ENCODE measurements at places on chromosomes 3 and 15.

DNA sequence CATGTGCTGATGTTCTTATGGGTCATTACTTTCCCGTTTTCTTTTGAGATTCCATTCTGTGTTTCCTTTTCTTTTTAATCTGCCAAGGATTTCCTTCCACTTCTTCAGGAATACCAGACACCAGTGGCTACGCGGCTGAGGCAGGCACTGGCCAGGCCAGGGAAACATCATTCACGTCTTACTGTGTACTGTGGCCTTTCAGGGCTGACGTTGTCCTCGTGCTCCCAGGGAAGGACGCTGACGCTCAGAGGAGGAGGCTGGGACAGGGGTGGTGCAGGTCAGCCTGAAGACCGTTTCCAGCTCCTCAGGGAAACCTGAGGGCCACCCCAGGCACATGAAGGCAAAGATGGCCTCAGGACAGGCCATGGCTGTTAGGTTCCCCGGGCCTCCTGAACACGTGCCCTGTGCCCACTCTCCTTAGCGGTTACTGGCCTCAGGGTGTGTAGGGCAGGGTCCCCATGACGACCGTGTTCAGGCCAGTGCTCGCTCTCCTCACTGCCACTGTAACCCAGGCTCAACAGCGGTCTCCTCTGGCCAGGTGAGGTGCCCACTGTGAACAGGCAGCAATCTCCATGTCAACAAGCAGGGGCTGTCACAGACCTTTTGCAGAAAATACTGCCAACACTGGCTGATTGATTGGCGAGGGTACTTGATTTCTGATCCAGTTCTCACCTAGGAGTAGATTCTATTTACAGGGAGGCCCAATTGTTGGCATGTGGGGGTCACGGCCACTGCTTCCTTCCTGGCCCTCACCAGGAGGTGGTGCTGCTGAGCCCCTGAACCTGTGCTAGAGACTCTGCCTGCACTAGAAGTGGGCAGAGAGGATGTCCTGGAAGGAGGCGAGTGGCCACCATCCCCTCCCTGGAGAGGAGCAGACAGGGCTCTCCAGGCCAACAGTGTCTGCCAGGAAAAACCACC, 169.5 kb downstream of the ATP10A start:
- DNase-seq = peak; percentile 23

GRCh38 chr3:13762906-13763305, 117.0 kb downstream of the WNT7A start:
- no peak for DNase-seq

- no peak for DNase-seq
Observed at GRCh38 chr3:87696124-87697013, 362.4 kb downstream of the CGGBP1 start.

GRCh38 chr3:47314056-47314764, 31.5 kb downstream of the KLHL18 start:
- no peak for DNase-seq

- DNase-seq = no peak
Observed at GRCh38 chr15:69662645-69663000, 210.0 kb downstream of the RPLP1 start.

GRCh38 chr3:66255865-66256264, 35.1 kb downstream of the SLC25A26 start:
- no peak for DNase-seq

GRCh38 chr3:2303566-2303965, 204.9 kb downstream of the CNTN4 start:
- DNase-seq = peak; percentile 17

DNA sequence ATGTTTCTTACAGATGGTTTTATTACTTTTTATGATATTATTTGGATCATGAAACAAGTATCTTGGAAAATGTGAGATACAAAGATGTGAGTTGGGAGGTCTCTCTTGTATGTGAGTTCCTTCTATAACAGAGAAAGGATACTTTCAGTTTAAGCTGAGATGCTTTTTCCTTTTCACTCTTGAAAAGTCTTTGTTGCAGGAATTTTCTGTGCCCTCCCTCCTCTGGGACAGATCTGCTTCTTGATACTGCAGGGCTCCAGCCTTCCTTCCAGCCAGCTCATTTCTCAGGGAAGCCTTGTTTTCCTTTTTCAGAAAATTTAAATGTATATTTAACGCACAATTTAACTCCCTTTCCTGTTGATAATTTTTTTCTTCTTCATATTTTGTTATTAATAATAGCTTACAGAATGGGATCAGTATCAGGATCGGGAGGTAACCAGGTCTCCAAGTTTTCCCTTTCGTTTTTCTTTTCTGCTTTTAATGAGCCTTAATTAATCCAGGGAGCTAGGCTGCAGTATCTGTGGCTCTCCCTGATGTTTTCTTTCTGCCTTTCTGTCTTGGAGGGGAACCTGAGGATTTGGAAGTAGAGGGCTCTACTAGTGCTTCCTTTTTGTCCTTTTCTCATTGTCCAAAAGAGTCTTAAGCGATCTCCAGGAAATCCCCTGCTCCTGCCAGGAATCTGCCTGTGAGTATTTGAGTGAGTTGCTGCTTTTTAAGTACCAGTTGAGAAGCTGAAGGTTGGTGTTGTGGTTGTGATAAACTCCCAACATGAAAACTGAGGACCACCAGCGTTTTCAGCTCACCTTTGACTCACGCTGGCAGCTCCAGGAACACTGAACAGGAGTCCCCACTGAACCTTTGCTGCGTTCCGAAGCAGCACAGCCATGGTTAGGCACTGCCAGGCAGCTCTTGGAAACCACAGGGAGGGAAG, 105.7 kb downstream of the IGF1R start:
- no peak for DNase-seq

GRCh38 chr3:117281371-117281770, 571.8 kb downstream of the TUSC7 start:
- peak; percentile 37 for DNase-seq

GRCh38 chr3:187736418-187736871, 8.8 kb downstream of the BCL6 start:
- peak; percentile 33 for DNase-seq

DNA sequence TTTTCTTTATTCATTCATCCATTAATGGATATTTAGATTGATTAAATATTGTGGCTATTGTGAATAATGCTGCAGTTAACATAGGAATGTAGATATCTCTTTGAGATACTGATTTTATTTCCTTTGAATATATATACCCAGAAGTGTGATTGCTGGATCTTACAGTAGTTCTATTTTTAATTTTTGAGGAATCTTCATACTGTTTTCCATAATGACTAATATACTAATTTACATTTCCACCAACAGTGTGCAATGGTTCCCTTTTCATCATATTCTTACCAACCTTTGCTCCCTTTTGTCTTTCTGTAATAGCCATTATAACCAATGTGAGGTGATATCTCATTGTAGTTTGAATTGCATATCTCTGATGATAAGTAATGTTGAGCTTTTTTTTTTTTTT, 106.3 kb downstream of the OTOL1 start:
- DNase-seq = no peak

- DNase-seq = no peak
Observed at GRCh38 chr3:62758296-62759066, 116.7 kb downstream of the CADPS start.

- DNase-seq = no peak
Observed at GRCh38 chr15:86044981-86045380, 34.7 kb upstream of the AGBL1 start.

GRCh38 chr3:72245183-72245811, 460.3 kb upstream of the PROK2 start:
- no peak for DNase-seq

DNA sequence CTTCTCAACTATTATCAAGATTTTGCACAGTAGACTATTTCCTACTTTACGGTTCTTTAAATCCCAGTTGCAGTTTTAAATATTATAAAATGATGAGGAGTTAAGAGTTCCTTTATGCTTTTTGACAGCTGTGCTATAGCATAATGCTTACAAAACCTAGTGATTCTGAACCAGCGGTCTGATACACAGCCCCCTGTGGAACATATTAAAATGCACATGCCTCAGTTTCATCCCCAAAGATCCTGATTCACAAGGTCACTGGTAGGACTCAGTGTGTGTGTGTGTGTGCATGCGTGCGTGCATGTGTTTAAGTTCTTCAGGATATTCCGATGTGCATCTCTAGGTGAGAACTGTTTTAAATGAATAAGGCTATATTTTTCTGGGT, 330.1 kb upstream of the TPM1 start:
- DNase-seq = no peak

DNA sequence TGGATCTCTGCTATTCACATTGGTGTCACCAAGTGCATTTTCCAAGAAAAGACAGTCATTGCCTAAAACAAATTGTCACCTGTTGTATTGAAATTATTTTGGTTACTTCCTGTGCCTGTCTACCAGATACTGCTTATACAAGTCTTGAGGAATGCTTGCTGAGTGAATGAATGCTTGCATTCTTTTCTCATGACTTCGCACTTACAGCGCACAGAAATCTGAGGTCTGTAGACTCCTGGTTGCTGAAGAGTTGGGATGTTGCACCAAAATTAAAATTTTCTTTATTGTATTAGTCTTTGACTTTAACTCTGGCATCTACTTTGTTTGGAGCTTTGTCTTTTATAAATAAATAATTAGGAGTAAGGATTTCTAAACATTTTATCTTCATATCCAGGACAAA, 28.4 kb downstream of the SH3GL3 start:
- peak; percentile 74 for DNase-seq

DNA sequence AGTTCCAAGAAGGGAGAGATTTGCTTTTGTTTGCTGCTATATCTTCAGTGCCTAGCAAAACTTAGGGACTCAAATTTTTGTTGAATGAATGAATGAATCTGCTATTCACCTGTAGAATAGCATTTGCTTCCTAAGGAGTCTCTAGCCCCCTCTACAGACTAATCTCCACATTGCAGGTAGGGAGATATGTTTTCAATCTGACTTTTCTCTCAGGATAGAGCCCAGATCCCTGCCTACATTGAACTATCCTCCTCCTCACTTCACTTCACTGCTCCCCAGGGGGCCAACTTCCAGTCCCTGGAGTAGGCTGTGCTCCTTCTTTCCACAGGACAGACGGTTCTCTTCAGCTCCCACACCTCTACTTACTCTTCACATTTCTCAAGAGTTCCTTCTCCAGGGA, 81.9 kb upstream of the PTX3 start:
- DNase-seq = no peak

- DNase-seq = no peak
Observed at GRCh38 chr15:61018083-61018482, 211.0 kb downstream of the RORA start.

DNA sequence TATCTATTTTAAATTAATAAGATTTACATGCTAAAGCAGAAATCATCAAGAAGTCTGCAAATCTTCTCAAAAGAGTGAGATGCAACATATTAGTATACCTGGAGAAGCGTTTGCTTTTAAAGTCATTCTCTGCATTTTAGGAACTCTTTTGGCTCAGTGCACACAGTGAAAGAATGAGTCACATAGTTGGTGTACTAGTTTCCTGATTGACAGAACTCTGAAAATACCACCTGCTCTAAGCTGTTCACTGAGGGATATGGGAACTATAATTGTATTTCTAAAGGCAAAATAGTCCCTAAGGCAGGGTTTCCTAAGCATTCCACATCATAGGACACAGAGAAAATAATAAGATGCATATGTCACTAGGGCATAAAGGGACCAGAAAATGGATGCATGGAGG, 838.5 kb downstream of the DIPK2A start:
- DNase-seq = no peak

DNA sequence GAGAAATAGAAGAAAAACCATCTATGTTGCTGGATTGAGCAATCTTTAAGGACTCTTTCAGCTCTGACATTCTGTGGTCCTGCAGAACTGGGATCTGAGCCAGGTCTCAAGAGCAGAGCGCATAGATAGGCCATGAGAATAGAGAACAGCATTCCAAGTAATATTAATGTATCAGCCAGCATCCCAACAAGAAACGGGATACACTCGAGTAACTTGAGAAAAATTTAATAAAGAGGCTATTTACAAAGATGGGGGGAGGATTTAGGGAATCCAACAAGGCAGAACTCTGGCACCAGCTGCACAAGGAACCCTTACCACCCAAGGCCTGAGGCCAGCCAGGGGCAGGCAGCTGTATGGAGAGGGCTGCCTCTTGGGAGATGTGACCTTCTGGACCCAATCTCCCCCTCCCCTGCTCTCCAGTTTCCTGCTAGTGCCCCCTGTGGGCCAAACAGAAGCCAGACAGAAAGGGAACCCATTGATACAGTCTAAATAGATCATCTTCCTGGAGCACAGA, 8.2 kb downstream of the TMOD2 start:
- DNase-seq = peak; percentile 98

DNA sequence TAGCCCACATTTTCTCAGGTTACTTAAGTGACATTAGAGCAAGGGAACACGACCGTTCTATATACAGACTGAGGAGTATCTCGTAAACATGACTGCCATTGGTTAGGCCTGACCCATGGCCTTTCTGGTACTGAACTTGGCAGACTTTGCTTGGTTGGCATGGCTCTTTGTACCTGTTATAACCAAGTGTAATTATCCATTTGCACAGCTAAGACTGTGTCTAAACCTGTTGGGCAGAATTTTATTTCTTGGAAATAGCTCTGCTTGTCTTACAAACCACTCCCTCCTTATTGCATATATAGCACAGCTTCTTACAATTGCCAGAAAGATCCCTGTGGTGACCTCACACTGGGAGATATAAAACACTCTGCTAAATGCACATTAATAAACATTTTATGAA, 106.9 kb downstream of the P2RY1 start:
- DNase-seq = no peak

DNA sequence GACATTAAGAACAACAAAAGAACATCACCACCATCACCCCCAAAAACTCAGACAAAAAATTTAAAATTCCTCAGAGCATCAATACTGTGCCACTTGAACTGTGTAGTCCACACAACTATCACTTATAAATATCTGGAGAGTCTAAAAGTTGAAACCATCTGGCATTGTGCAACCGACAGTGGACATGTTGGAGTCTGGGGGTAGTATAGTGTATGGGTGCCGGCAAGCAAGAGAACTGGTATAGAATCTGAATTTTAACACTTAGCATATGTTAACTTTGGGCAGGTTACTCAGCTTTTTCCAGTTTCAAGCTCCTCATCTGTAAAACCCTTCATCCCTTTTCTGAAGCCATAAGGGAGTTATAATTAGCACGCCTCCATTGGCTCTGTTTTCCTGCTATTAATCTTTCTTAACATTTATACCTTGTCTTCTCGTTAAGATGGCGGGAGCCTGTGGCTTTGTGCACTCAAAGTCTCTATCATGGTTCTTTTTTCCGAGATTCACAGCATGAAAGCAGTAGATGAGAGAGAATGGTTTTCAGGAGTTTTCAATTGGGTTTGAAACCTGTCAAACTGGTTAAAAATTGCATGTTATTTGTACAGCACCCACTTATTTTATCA, 255.7 kb upstream of the TBL1XR1 start:
- DNase-seq = peak; percentile 54

- peak; percentile 79 for DNase-seq
Observed at GRCh38 chr3:127750226-127751031, 71.9 kb downstream of the MGLL start.

- DNase-seq = no peak
Observed at GRCh38 chr3:168053115-168053514, 42.6 kb downstream of the GOLIM4 start.

DNA sequence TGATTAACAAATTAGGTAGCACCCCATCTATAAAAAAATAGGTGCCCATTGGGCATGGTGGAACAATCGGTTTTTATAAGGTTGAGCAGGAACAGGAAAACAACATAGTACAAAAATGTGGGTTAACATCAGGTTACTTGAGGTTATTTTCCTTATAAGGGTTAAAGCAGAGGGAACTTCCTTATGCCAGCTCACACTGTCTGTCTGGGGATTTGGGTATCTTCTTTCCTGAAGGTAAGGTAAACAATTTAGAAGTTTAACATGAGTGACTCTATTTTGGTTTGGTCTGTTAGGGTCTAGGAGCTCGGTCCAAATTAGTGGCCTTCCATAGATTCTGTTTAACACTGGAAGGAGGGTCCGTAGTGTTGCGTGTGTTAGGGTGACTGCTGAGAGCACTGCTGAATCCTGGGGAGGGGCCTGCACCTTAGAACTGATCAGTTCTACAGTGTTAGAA, 14.7 kb downstream of the CHD2 start:
- DNase-seq = no peak

Data from fibroblast of upper back skin (primary cell).